Right ventricle myocardium inferior (tissue), 1 donor: ENCODE measurements at places on chromosomes 13 and 19.

DNA sequence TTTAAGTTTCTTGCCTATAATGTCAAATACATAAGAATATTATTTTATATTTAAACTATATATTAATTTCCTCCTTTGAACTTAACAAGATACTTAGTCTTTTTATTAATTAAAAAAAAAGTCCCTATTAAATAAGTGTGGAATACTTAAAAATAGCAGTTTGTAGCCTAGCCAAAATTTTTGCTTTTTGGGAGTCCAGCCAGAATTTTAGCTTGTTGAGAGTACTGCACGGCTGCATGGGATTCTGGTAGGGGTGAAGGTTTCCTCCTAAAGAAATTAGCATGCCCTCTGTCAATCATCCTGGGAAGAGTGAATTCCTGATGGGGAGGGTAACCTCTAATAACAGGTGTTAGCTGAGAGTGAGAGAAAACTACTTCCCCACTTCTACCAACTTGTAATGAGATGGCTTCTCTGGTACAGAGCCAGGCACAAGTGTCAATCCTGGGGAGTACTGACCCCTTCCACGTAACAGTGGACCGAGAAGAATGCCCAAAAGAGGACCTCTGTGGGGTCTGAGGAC is 195.7 kb downstream of the SPRY2 start:
- no peak for DNase-seq

GRCh38 chr19:18023622-18024251 is 15.8 kb downstream of the ARRDC2 start:
- peak; percentile 96 for DNase-seq

- no peak for DNase-seq
Observed at GRCh38 chr13:114258589-114258988, 22.8 kb upstream of the UPF3A start.

- DNase-seq: no peak
Observed at GRCh38 chr19:2952953-2953481, 8.2 kb upstream of the ZNF77 start.

DNA sequence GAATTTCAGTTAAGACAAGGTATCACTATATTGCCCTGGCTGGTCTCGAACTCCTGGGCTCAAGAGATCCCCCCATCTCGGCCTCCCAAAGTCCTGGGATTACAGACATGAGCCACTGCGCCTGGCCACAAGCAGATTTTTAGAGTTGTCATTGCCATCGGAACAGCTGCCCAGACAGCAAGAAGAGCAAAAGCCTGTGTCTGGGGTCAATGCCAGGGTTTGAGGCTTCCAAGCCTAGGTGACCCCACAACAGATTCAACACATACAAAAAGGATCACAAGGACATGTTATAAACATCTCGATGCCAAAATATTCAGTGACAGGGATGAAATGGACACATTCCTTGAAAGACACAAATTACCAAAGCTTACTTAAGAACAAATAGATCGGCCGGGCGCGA is 40.1 kb upstream of the KLF2 start:
- no peak for DNase-seq

DNA sequence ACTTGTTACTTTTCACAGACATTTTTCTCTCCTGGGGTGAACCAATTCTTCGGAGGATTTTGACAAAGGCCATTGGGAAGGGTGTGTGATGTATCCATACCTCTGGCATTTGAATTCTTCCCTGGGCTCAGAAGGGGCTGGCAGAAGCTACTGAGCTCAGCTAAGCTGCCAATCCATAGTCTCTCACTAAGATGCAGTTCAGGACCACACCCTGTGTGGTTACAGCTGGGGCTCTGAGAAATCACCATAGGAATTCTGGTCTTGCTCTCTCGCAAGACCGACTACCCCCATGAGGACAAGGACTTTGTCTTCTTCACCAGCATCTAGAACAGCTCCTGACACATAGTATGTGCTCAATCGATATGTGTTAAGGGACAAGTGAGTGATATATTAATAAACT is 6.0 kb downstream of the C13orf42 start:
- DNase-seq: no peak

DNA sequence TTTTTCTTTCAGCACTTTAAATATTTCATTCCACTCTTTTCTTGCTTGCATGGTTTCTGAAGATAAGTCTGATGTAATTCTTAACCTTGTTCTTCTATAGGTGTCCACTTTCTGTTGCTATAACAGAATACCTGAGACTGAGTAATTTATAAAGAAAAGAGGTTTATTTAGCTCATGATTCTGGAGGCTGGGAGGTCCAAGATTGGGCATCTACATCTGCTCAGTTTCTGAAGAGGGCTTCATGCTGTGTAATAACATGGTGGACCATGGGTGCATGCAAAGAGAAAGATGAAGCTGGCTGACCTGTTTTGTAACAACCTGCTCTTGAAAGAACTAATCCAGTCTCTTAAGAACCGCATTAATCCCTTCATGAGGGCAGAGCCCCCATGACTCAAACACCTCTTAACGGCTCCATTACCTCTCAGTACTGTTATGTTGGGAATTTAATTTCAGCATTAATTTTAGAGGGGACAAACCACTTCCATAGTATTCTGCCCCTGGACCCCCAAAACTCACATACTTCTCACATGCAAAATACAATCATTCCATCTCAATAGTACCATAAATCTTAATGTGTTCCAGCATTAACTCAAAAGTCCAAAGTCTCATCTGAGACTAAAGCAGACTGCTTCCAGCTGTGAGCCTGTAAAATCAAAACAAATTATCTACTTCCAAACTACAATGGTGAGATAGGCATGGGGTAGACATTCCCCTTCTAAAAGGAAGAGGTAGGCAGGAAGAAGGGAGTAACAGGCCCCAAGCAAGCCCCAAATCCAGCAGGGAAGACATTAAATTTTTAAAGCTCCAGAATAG is 9.6 kb upstream of the FGF9 start:
- no peak for DNase-seq
